ENCODE measurements at places on chromosomes 12 and 14.
A peak's percentile ranks its signal among the peaks of the same experiment; 100 is the strongest.

GRCh38 chr14:89366864-89367778 is 49.9 kb downstream of the FOXN3 start:
- DNase-seq = no peak

DNA sequence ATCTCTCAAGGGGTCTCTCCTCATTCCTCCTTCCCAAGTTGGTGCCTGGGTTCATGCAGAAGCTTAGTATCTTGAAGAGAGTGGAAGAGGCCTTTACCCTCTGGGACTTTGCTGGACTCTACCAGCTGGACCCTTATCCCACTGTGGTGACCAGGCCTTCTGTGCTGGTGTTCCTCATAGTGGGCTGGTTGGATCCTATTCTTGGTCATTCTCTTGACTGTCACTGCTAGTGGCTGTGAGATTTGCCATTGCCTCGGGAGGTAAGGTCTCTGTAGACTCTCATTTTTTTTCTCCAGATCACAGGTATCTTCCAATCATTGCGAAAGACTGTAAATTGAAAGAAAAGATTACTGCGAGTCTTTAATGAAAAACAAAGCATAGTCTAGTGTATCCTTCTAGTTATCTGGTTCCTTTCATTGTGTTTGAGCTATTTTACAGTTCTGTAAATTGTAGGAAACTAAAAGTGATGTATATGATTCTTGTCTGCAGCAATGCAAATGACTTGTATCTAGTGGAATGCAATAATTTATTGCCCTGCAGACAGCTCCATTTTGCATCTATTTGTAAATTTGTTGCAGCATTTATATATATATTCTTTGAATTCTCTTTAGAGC is 217.9 kb downstream of the AEBP2 start:
- DNase-seq = no peak

- no peak for DNase-seq
These were observed 9.5 kb upstream of the BDKRB1 start for GRCh38 chr14:96246539-96246847.

- no peak for DNase-seq
These were observed 290.7 kb upstream of the PDE3A start for GRCh38 chr12:20077618-20078017.

- DNase-seq = no peak
These were observed 9.6 kb downstream of the PTPRB start for GRCh38 chr12:70627677-70628076.

DNA sequence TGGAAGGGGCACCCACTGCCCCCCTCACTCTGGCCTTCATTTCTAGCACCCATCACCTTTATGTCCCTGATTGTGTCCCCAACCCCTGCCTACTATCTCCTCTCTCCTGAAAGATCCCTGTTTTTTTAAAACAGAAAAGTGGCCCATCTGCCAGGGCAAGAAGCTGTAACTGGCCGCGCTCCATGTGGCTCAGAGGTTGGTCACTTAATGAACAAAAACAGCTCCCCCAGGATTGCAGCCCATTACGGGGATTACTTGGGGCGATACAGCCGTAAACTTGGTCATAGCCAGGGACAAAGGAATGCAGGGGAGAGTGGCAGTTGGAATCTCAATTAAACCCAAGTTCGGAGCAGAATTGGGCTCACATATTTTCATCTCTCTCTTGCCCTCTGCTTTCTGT is 34.8 kb upstream of the VSX2 start:
- no peak for DNase-seq

DNA sequence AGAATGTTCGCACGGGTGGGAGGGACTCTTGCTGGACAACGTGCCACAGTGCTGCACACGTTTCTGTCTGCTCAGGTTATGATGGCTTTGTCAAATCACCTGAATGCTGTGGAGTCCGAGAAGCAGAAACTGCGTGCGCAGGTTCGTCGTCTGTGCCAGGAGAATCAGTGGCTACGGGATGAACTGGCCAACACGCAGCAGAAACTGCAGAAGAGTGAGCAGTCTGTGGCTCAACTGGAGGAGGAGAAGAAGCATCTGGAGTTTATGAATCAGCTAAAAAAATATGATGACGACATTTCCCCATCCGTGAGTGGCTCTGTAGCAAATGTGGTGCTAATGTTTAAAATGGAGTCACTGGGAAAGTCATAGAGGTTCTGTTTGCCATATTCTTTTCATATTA is 28.5 kb downstream of the KLC1 start:
- no peak for DNase-seq

GRCh38 chr12:114272605-114273004 is 133.3 kb downstream of the TBX5 start:
- DNase-seq = no peak

DNA sequence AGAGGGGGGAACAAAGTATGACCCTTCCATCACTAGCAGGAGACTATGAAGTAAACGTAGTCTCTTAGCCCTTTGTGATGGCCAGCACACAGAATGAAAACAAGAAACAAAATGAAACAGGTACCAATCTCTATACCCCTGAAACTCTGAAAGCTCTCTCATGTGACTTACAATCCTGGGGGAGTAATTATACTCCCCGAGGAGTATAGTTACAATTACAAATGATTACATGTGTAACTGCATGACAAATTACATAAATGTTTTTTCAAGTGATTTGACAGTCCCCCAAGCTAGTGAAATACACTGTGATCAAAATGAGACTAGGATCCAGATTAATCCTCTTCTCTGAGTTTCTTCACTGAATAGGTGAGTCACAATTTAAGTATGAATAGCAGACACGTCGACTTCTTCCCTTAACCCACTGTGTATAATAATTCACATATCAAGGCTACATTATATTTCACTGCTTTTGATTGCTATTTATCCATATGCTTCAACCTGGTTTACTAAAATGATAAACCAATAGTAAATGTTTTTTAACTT is 74.0 kb downstream of the SPTSSA start:
- no peak for DNase-seq

DNA sequence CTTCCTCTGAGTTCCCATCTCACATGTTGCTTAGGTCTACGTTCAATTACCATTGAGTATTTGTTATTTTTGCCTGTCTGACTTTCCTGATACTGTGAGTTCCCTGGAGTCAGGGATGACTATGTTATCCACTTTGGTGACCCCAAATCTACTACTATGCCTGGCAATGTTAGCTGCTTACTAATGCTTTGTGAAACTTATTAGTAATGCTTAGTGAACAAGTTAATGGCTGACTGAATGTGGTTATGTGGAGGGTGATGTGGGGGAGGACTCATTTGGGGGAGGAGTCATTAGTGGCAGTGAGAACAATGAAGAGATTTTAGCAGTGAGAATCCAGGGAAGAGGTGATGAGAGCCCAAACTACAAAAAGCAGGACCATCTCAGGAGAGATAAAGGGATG is 121.6 kb downstream of the KTN1 start:
- no peak for DNase-seq

- no peak for DNase-seq
These were observed 218.6 kb upstream of the SLC38A2 start for GRCh38 chr12:46590991-46591703.

DNA sequence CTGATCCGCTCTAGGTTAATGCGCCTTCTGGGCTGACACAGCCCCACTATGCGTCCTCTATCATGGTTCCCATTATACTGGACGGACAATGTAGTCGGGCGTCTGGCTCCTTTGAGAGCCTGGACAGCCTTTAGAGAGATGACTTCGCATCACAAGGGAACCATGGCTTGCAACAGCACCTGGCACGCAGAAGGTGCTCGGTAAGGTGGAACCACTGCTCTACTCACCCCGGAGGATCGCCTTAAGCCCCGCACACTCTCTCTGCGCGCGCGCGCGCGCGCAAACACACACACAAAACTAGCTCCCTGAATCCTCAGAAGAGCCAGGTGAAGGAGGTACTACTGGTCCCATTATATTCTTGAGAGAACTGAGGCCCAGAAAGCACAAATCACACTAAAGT is 7.1 kb downstream of the MAP3K12 start:
- DNase-seq = no peak

GRCh38 chr14:95191445-95192199 is 34.3 kb upstream of the DICER1 start:
- DNase-seq = no peak

DNA sequence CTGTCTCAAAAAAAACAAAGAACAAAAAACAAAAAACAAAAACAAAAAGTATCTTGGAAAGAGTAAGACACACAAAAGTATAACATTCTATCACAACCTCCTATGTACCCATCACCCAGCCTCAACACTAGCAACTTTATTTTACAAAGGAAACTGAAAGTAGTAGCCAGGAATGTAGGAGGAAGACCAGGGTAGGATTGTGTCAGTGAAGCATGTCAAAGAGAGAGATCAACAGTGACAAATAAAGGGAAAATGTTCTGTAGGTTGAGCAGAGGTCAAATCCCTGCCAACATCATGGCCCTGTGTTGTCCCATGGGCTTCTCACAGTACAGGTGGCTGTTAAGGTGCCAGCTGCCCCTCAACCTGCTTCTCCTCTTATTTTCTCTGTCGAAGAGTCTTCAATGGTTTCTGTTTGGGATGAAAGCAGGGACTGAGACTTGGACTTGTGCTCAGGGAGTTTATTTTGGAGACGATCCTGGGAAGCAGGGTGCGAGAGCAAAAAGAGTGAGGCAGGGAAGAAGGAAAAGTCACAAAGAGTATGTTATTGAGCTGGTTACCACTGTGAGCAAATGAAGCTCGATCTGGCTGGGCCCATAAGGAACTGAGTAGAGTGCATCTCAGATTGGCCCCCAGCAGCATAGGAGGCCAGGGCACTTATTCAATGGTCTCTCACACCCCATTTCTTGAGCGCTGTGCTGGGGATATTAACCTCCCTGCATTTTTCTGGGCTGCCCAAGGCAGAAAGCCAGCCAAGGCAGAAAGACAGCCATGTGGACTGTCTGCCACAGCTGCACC is 29.4 kb upstream of the CTDSP2 start:
- no peak for DNase-seq

- peak; percentile 55 for DNase-seq
These were observed at the start of gene TMEM63C for GRCh38 chr14:77181603-77182437. TSS of gene TMEM63C (plus strand) at chr14:77181798. CDS start at chr14:77218814, 37,016 bp downstream.

- no peak for DNase-seq
These were observed 6.4 kb downstream of the APOLD1 start for GRCh38 chr12:12791756-12792369.

DNA sequence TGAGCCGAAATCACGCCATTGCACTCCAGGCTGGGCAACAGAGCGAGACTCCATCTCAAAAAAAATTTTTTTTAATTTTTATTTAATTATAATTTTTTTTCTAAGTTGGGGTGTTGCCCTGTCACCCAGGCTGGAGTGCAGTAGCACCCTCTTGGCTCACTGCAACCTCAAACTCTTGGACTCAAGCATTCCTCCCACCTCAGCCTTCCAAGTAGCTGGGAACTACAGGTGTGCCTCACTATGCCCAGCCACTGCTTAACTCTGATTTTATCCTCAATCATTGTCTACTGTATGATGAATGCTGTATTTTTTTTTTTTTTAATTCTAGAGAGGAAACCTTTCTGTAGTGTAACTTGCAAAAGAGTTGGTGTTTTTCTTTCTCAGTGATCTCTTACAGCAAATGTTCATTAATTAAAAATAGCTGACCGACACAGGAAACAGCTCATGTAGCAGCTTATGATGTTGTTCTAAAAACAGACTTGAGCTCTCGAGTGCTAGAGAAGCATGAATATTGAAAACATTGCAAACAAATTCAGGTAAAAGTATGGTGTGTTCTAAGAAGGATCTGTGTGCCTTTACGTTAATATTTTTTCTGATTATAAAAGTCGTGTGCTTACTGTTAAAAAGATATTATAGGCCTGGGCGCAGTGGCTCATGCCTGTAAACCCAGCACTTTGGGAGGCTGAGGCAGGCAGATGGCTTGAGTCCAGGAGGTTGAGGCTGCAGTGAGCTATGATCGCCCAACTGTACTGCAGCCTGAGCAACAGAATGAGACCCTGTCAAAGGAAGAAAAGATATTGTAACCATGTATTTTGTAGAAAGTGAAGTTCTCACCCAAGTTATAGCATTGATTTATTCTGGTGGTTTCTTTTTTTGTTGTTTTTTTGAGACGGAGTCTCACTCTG is 68.9 kb downstream of the FGD4 start:
- no peak for DNase-seq

DNA sequence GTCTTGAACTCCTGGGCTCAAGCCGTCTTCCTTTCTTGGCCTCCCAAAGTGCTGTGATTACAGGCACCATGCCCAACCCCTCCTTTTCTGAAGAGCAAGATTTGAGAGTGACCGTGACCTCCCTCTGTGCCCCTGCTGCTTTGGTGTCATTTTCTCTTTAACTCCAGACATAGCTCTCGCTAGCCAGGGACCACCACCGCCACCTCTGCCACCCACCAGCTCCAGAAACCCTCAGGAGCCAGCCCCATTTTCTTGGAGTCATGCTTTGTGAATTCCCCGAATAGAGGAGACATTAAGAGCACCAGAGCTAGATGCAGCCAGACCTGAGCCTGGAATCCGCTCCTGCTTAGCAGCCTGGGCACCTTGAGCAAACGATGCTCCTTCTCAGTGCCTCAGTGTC is 18.2 kb downstream of the SDSL start:
- DNase-seq = no peak

GRCh38 chr12:74418573-74418972 is 119.1 kb upstream of the ATXN7L3B start:
- DNase-seq = no peak

- no peak for DNase-seq
These were observed 209.2 kb downstream of the PPM1H start for GRCh38 chr12:62725781-62726180.

DNA sequence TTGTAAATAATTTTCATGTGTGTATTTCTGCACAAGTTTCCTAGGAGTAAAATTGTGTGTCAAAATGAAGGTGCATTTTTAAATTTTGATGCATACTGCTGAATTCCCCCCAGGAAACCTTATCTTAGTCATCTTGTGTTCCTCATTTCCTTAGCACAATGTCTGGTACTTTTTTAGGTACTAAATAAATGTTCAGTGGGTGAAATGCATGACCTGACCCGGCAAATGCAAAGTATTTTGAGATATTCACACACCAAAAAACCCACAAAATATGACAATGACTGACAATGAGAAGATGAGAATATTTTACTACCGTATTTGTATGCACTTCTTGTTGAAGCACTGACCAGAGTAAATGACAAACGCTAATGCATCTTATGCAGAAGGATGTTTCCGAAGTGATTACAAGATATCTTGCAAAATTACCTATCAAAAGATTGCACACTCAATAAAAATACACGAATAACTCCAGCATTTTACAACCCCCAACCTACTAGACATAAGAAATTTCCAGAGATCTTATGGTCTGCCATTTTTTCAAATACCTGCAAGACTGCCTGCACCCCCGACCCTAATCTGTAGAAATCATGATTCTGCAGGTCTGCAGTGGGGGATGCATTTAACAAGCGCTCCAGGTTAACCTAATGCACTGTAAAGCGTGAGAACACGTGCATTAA is 895 bp upstream of the PRKAB1 start:
- DNase-seq = no peak

- no peak for DNase-seq
These were observed 4.5 kb downstream of the FICD start for GRCh38 chr12:108519558-108519957.

GRCh38 chr12:72304751-72305150 is 32.6 kb downstream of the TRHDE start:
- no peak for DNase-seq

GRCh38 chr12:4905316-4905715 is 4.4 kb upstream of the KCNA1 start:
- DNase-seq = no peak

GRCh38 chr14:66131111-66131510 is 355.1 kb upstream of the CCDC196 start:
- DNase-seq = no peak

- no peak for DNase-seq
These were observed 8.2 kb downstream of the ALDH1L2 start for GRCh38 chr12:105076098-105076497.

All from CD4-positive, alpha-beta T cell treated with Interleukin-4 for 4 hours (primary cell).